ENCODE measurements at places on chromosomes 1 and 21. TPM values are rescaled to one million over a fixed set of nuclear protein-coding genes. Genes with fewer than 3 reads are reported as not detected.
A peak's percentile ranks its signal among the peaks of the same experiment; 100 is the strongest.

LINGO4 gene
- total RNA-seq, result not detected

NID1 gene
- 10.8 TPM for total RNA-seq

SH2D1B gene
- total RNA-seq, result not detected

RAB13 gene
- 11.3 TPM for total RNA-seq

RSPO1 gene
- total RNA-seq, result not detected

TSPEAR gene
- not detected for total RNA-seq

OR2T33 gene
- total RNA-seq, result not detected

UMODL1 gene
- not detected for total RNA-seq

FCRL2 gene
- total RNA-seq, result not detected

PDE4B gene
- 1.8 TPM for total RNA-seq

ADAM30 gene
- not detected for total RNA-seq

RGS5 gene
- 13.7 TPM for total RNA-seq

KMO gene
- not detected for total RNA-seq

CLCNKA gene
- not detected for total RNA-seq

CD48 gene
- total RNA-seq, result not detected

CYP4Z1 gene
- not detected for total RNA-seq

ZNF691 gene
- 6.9 TPM for total RNA-seq

SELL gene
- 1.5 TPM for total RNA-seq

- no peak for DNase-seq
These were observed 39.0 kb upstream of the PPM1J start for GRCh38 chr1:112754116-112754628.

DNA sequence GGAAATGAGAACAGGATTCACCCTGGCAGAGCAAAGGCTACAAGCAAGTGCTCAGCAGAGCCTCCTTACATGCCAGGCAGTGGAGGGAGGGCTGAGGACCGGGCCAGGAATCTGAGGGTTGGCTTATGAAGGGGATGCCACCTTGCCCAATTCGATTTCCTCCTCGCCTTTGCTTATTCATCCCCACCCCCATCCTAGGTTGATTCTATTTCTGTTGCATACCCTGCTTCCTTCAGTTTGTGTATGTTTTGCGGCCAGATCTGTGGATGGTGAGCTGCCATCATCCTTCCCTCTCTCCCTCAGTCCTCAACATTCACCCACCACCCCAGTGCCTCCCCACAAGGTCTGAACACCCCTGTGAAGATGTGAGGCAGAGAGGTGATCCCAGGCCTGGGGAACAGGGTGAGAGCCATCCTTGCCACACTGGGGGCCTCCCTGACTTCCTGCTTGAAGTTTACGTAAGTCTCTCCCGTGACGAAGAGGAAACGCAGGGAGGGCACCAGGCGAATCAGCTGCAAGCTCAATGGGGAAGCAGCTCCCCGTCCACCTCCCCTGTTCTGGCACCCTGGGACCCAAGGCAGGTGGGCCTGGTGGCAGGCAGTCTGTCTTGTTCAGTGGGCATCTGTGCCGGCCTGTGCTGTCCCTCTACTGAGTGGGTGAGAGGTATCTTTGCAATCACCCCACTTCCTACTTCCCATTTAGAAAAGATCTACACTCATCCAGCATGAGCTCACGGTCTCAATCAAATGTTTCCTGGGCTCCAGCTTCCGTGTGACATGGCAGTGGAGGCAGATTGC is 50.6 kb upstream of the CNTN2 start:
- DNase-seq, result no peak

DNA sequence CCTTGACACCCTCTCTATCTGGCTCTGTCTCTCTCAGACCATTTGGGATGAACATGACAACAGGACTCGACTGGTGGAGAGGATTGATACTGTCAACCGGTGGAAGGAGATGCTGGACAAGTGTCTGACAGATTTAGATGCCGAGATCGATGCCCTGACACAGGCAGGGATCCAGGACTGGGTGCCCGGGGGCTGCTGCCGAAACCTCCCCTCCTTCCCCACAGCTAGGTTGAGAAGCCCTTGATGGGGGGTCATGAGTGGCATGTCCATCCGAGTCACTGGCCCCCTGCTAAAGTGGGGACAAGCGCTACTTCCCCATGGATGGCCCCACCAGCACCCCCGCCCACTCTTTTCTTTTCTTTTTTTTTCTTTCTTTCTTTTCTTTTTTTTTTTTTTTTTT is 1.2 kb downstream of the TEKT2 start:
- DNase-seq, result no peak

DNA sequence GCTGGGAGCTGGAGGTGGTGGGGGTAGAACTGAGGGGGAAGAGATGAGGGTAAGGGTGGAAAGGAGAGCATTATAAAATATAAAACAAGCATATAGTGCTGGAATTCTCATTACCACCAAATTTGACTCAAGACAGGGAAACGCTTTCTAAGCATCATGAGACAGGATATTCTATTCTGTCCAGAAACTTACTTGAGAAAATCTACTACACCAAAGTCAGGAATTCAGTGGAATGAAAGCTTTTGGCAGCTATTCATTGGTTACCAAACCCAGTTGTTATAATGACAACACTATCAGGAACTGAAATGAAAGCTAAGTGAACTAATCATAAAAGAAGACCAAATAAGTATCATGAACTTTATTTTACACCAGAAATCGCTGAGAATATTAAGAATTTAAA is 14.5 kb downstream of the AIDA start:
- no peak for DNase-seq

- no peak for DNase-seq
These were observed 30.7 kb downstream of the MRAP start for GRCh38 chr21:32329331-32329730.

DNA sequence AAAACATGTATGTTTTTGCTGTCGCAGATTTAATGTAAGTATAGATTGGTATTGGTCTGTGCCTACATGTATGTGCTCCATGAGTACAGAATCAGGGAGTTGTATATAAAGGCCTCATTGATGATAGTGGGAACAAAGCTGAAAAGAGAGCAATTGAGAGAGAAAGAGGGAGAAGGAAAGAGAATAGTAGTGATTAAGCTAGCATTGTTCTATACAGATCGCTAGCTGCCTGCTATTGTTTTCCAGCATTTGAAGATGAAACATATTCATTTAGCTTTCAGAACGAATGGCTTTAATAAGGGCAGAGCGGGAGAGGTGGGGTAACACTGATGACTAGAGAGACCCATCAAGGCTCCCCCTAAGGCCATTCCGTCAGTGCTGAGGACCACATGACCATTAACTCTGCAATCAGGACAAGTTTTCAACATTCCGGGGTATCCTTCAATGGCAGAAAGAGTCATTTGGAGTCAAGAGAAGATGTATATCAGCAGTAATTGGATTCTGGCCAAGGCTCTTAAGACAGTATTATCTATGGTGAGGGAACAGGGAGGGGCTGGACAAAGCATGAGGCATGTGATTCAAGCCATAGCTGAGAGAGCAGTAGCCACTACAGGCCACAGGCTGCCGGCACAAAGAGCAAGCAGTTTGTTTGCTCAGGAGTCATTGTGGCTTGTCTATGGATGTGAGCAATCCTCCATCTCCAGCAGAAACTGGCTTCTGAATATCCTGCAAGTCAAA is 176.5 kb downstream of the PBX1 start:
- DNase-seq, result no peak

DNA sequence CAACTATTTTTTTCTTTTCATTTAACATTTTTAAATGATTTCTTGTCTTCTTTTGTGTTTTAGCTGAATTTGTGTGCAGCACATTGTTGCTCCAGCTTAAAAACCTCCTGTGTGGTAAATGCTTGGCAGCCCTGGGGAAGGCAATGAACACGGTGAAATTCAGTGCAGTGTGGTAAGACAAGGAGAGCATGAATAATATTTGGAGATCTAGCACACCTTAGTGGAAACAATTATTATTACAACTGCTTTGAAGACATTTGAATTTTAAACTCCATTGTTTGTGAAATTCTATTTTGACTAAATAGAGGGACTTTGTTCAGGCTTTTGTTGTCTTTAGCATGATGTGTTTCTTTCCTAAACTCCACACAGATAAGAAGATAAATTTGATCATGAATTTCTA is 242.6 kb upstream of the CXADR start:
- DNase-seq, result peak; percentile 13

GRCh38 chr1:162135271-162135775 is 65.8 kb downstream of the NOS1AP start:
- no peak for DNase-seq

GRCh38 chr1:51776408-51776807 is 102.1 kb downstream of the NRDC start:
- no peak for DNase-seq

GRCh38 chr1:236619398-236619797 is 15.1 kb upstream of the HEATR1 start:
- DNase-seq, result no peak

- no peak for DNase-seq
These were observed 11.4 kb downstream of the EPHA2 start for GRCh38 chr1:16144325-16145029.

GRCh38 chr1:34885405-34886247 is 26.1 kb upstream of the SMIM12 start:
- peak; percentile 49 for DNase-seq

DNA sequence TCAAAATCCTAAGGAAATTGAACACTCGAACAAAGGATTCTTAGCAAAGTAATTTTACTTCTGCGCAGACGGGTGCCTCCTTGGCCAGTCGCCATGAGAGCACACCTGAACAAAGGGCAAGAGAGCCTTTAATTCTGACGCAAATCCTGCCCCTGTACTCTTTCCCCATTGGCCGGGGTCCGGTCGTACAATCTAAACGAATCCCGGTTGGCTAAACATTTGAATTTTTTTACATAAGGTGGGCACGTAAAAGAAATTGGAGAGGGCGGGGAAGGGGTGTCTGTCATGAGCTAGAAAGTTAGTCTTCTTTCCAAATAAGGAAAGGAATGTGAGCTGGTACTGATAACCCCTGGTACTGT is 8.2 kb upstream of the IL22RA1 start:
- DNase-seq, result no peak

DNA sequence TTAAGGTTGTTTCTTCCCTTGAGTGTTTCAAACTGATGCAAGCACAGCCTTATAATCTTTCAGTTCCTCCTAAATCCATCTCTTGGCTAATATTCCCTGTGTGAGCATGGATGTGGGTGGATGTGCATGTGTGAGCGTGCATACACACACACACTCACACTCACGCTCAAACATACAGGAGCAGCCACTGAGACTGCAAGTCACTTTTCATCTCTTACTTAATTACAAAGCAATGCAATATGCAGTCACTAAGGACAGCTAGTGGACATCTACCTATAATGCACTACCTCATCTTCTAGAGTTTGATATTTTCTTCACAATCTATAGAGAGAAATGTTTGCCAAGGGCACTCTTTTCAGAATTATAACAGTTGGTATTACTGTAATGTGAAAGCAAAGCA is 1.4 kb downstream of the ESRRG start:
- DNase-seq, result no peak

- DNase-seq, result no peak
These were observed 363.8 kb downstream of the PTPRC start for GRCh38 chr1:199002661-199003060.

DNA sequence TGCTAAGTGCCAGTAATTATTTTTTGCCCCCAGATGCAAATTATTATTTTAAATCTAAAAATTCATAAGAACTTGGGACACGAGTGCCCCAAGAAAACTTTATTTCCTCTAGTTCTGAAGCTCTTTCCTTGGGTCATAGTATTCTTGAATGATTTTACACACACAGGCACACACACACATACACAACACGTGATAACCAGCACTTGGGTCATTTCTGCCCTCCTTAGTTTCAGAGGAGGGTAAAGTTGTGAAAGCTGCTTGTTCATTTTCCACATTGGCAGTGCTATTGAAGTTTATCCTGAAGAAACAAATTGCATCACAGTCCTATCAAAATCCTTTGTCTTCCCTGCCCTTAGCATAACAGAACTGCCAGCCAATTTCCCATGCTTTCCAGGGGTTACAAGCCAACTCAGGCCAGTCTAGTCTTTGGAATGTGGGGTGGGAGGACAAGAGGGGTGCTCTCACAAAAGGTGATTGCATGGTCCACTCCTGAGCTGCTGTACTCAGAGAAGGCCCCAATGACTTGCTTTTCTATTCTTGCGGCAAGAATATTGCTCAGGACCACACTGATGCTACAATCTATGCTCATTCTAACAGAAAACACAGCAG is 98.5 kb upstream of the POGK start:
- DNase-seq, result no peak

DNA sequence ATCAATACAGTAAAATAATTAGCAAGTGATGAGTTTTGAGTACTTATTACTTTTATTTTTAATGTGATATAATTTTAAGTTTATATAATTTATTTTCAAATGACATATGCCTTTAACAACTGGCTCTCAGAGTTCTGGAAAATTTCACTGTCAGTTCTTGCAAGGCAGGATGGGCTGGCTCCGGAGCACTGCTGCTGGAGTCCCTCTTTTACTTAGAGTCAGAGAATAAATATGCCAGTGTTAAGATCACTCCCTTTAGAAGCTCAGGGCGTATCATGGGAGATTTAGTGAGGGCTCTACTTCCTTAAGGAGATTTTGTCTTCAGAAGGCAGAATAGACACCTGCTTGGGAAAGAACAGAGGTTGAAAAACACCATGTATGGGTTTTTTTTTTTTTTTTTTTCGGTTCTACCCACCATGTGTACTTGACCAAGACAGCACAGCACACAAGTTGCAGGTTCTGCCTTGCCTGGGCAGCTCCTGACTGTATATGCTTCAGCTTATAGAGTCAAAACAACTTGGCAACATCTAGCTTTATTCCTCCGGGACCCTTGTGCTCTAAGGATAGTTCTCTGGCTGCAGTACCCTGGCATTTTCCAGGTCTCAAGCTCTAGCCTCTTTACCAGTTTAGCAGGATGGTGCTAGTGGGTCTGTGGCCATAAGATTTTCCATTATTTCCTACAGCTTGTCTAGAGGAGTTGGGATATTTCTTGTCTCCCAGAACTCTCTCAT is 29.7 kb upstream of the FMOD start:
- DNase-seq, result no peak

GRCh38 chr1:183580281-183580682 is 10.0 kb downstream of the NCF2 start:
- DNase-seq, result no peak

- DNase-seq, result no peak
These were observed 13.4 kb downstream of the INSL5 start for GRCh38 chr1:66787641-66788040.

GRCh38 chr1:55490547-55490946 is 275.4 kb upstream of the USP24 start:
- DNase-seq, result no peak

- DNase-seq, result no peak
These were observed 112.3 kb downstream of the DDX20 start for GRCh38 chr1:111867868-111868440.

DNA sequence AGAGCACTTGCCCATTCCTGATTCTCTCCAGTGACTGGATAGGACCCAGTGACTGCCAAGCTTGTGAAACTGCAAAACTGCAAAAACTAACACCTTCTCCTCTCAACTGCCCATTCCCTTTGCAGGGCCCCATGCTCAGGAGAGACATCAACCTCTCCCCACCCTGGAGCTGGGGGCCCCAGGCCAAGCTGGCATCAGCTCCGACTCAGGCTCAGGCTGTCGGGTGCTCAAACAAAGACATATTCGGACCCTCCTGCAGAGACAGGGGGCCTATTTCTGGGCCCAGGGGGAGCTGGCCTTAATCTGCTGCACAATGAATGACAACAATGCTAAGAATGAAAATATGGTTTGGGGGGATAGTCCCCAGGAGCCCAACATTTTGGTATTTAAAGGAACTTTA is 11.8 kb downstream of the LMX1A start:
- DNase-seq, result no peak

GRCh38 chr1:201538612-201539551 is at the start of gene NAV1:
NAV1 (plus strand) TSS chr1:201539127; CDS start chr1:201622885, 83,758 bp downstream.
- DNase-seq, result peak; percentile 94

Measured in MG63 (cell line).